Osteocyte (in vitro differentiated cells): ENCODE measurements at places on chromosomes 1 and 21. TPM values are rescaled to one million over a fixed set of nuclear protein-coding genes. Genes with fewer than 3 reads are reported as not detected.
A peak's percentile ranks its signal among the peaks of the same experiment; 100 is the strongest.

The FMO5 gene
- 1.8 and 2.2 TPM in 2 replicates for total RNA-seq

The TNFSF4 gene
- 0.35 and 0.57 TPM in 2 replicates for total RNA-seq

The MYBPHL gene
- not detected in 2 replicates for total RNA-seq

DNA sequence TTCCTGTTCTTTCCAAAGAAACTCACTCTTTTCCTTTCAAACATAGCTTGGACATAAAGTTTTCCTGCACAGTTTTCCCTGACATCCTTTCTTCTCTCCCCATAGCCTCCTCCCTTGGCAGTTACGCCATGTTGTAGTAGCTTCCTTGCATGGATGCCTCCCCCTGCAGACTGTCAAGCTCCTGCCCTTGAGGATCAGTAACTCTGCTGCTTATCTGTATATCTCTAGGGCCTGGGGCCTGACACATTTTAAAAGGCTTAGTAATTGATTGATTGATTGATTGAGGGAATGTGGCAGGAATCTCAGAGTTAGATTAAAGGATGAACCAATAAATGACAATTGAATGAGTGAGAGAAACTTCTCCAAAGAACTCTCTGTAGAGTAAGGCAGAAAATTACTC lies 143.7 kb downstream of the NEK7 start:
- no peak for DNase-seq

- no peak for DNase-seq
Observed at GRCh38 chr1:20496241-20496661, 10.2 kb upstream of the CAMK2N1 start.

DNA sequence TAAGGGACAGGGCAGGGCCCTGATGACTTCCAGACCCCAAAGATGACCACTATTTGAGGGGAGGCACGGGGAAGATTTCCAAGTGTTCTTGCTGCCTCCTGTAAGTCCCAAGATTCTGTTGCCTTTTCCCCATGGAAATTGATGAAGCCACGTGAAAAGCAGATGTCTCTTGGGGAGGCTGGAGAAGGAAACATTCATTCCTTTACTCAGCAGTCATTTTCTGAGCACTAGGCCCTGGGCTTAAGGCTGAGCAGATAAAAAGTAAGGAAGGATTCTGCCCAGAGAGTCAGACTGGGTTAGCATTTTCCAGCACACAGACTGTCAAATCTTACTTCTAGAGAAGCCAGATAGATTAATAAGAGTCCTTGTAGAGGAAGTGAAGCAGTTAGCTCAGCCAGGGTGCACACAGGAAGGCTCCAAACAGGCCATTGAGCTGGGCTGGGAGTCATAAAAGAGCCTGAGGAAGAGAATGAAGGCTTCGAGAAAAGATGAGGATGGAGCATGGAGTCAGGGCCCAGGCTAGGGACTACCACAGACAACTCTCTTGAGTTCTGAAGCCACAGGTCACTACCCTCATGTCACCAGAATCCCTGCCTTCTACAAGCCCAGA lies 10.1 kb downstream of the EXTL1 start:
- DNase-seq, result no peak

DNA sequence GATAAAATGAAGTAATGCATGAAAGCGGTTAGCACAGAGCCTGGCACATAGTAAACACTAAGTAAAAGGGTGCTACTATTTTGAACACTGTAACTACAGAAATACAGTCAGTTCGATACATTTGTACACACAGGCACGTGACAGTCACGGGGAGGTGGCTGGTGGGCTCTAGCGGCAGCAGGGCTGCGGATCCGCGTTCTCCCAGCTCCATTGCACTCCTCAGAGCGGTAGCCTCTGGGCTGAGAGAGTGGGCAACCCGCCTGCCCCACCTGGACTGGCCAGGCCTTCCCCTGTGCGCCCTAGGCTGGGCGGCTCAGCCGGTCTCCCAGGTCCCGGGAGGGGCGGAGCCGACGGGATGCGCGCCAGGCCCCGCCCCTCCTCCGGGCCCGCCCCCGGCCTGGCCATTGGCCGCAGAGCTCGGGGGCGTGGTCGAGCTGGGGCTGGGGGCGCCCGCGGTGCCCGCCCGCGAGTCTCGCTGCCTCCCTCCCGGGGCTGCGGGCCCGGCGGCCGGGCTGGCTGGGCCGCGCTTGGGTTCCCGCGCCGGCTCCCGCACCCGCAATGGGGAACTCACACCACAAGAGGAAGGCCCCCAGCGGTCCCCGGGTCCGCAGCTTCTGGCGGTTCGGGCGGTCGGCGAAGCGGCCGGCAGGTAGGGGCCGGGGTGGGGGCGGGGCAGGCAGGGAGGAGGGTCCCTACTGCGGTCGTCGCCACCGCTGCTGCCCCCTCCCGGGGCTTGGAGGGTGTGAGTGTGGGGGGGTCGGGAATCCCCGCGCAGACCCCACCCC lies 51.2 kb upstream of the SYNC start:
- peak; percentile 95 for DNase-seq

DNA sequence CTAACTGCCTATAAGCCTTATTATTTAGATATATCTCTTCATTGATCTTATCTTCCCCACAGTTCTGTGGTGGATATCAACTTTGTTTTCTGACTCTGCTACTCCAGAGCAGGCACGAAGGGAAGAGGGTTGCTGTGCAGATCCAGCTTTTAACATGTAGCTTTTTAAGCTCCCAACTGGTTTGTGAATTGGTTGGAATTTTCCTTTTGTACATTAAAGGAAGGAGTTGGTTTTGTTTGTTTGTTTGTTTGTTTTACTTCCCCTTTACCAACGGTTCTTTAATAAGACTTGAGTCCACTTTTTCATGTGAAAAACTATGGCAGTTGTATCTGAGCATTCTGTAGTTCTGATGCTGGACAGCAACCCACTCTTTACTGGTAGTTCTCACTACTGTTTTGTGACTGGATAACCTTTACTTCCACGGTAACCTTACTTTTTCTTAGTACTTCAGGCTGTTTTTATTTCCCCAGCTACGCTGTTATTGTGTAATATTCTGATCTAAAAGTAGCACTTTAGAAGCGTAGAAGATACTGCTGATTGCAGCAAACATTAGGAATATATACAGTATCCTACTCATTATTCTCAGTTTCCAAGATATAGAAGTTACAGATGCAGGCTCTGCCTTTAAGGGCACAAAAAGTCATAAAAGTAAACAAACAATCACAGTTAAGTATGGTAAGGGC lies 1.6 kb downstream of the GNPAT start:
- no peak for DNase-seq

GRCh38 chr1:34108269-34108668 lies 56.8 kb downstream of the CSMD2 start:
- no peak for DNase-seq

- DNase-seq, result no peak
Observed at GRCh38 chr1:23290836-23291565, 53.1 kb downstream of the HNRNPR start.

DNA sequence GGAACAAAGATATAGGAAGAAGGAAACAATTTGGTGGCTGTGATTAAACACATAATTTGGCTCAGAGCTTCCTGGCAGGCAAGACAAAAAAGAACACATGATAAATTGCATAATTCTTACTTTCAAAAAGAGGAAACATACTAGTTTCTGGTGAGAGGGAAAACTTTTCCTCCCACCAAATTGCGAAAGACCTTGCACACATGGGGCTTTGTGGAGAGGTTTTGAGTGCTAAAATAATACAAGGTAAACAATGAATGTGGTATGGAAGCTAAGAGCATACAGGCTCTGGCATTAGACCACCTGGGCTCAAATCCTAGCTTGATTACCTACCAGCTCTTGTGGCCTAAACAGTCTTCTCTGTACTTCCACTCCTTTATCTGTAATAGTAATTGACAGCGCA lies 140.2 kb upstream of the HOOK1 start:
- no peak for DNase-seq

GRCh38 chr1:2050793-2051682 lies 827 bp downstream of the PRKCZ start:
- no peak for DNase-seq

- no peak for DNase-seq
Observed at GRCh38 chr1:181021811-181022434, 747 bp downstream of the STX6 start.
